A549 treated with CpdA at 1 μM for 4 hours (cell line): ENCODE measurements at places on chromosomes 1 and 21. TPM values are rescaled to one million over a fixed set of nuclear protein-coding genes. Genes with fewer than 3 reads are reported as not detected.

The METTL13 gene
- total RNA-seq, result 43.4 to 51.1 TPM (median 50.1 TPM) in 5 replicates

The GBP4 gene
- total RNA-seq, result 0.02 TPM in 1 of 5 replicates, not detected in the others

The HEYL gene
- total RNA-seq, result 2.3 to 3.3 TPM (median 3.0 TPM) in 5 replicates

The EXTL1 gene
- total RNA-seq, result not detected in 5 replicates

The PERM1 gene
- total RNA-seq, result 0.07 to 0.24 TPM (median 0.08 TPM) in 3 of 5 replicates, not detected in the others

The NLRP3 gene
- not detected in 5 replicates for total RNA-seq

The AGT gene
- 0.06 to 0.20 TPM (median 0.08 TPM) in 5 replicates for total RNA-seq
